Urinary bladder (tissue), 4 donors: ENCODE measurements at places on chromosomes 5 and 9. TPM values are rescaled to one million over a fixed set of nuclear protein-coding genes. Genes with fewer than 3 reads are reported as not detected.

- no peak for DNase-seq
Observed at GRCh38 chr9:115220319-115221005, 102.5 kb upstream of the TNC start.

GRCh38 chr5:144467792-144468191, 297.1 kb downstream of the KCTD16 start:
- no peak for DNase-seq

- DNase-seq: no peak
Observed at GRCh38 chr5:886716-887325, 5.8 kb downstream of the BRD9 start.

OBP2B gene
- not detected for total RNA-seq

CCDC192 gene
- total RNA-seq: not detected
